ENCODE measurements at places on chromosomes 11 and 22.

DNA sequence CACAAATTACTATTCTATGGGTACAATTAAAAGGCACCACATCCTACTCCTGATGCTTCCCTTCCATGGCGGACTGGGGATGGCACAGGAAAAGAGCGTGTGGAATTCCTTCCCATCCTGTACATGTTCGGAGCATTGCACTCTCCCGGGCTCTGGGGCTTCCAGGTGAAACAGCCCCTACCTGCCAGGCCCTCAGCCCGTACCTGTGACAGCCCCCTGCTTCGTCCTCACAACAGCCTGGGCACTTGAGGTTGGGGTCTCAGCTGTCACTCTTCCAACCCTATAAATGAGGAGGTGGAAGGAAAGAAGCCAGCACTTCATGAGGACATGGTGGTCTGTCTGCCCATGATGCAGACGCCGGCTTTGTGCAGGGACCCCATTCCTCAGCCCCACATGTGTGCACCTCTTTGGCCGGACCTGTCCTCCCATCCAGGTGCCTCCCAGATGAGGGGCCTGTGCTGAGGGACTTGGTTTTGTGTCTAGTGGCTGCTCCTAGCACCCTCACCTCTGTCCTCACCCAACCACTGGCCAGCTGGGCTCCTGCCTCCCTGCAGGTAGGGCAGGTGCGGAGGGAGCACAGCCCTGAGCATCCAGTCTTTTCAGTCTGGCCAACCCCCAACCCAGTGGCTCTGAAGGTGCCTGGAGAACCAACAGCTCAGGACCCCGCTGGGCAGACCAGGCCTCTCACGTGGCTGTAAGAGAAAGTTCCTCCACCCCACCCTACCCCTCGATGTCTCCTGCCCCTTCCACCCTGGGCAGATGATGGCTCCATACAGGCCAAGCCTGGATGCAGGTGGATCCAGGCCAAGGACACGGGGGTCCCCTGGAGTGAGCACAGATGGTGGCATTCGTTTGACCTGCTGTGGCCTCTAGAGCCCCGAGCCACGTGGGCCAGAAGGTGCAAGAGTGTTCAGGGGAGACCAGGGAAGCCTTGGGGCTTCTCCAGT is 23.4 kb upstream of the WNT7B start:
- no peak for DNase-seq

DNA sequence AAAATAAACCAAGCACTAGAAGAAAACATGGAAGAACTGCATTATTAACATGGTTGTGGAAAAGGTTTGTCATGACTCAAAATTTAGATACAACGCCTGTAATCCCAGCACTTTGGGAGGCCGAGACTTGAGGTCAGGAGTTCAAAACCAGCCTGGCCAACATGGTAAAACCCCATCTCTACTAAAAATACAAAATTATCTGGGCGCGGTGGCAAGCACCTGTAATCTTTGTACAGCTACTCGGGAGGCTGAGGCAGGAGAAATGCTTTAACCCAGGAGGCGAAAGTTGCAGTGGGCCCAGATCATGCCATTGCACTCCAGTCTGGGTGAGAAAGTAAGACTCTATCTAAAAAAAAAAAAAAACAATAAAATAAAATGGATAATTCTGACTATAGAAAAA is 23.7 kb downstream of the GNB1L start:
- no peak for DNase-seq

GRCh38 chr11:120425527-120425926 is 86.0 kb upstream of the GRIK4 start:
- DNase-seq, result no peak

- no peak for DNase-seq
Observed at GRCh38 chr22:44622679-44623078, 79.3 kb upstream of the PRR5 start.

- no peak for DNase-seq
Observed at GRCh38 chr22:44399906-44400762, 87.4 kb upstream of the SHISAL1 start.

DNA sequence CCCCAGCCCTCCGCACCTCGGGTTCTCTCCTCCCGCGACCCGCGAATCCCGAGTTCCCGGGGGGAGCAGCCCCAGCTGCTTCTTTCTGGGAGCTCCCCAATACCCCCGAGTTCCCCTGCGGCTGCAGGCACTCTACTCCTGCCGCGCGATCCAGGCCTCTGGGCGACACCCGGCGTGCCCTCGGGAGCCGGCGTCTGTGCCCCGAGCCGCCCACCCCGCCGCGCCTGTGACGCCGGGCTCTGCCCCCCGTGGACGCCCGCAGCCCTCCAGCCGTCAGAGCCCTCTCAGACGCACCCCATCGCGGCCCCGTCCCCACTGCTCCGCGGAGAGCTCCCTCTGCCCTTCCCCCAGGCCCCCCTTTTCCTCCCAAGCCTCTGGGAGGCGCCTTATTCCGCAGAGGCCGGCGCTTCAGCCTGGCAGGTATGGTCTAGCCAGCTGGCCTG is 422 bp downstream of the GLB1L2 start:
- peak; percentile 58 for DNase-seq

DNA sequence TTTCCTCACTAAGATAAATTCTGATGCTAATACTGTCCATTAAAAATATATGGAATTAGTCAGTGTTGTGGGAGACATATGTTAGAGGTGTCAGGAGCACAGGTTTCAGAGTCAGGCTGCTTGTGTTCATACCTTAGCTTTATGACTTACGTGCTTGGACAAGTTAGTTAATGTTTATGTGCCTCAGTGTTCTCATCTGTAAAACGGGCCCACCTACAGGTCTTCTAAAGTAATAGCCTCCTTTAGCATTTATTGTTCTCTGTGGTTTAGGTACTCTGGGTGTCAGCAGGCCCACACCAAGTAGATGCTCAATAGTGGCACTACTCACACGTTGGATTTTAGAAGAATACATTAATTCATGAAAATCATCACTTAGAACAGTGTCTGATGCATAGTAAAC is 308.7 kb upstream of the ZC3H12C start:
- DNase-seq, result no peak

GRCh38 chr11:88188932-88189253 is 13.7 kb upstream of the RAB38 start:
- no peak for DNase-seq

DNA sequence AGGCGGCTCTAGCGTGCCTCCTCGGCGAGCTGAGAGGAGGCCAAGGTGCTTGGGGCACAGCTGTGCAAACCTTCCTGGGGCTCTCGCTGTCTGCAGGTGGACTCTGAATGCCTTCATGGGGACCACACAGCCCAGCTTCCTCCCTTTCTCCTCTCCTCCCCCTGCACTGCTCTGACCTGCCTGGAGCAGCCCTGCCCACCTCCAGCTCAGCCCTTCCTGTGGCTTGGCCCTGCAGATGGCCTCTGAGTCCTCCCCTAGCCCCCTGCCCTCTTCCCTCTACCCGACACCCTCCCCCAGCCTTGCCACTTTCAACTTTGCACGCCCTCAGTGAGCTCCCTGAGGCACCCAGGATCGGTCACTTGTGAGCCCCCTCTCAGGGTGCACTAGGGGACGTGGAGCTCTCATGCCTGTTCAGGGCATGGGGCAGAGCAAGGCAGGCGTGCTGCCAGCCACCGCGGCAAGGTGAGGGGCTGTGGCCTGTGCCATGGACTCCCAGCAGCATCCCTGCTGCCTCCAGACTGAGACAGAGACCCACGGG is 31.4 kb downstream of the PPM1F start:
- no peak for DNase-seq

- peak; percentile 63 for DNase-seq
Observed at GRCh38 chr22:26367402-26368245, 61.4 kb upstream of the ASPHD2 start.

GRCh38 chr22:18110194-18110953 is at the start of gene TUBA8:
Gene TUBA8, plus strand, starts transcription at chr22:18110809. Its CDS starts 57 bp downstream, at chr22:18110866.
- peak; percentile 36 for DNase-seq

- no peak for DNase-seq
Observed at GRCh38 chr22:45098056-45098455, 65.7 kb upstream of the NUP50 start.

DNA sequence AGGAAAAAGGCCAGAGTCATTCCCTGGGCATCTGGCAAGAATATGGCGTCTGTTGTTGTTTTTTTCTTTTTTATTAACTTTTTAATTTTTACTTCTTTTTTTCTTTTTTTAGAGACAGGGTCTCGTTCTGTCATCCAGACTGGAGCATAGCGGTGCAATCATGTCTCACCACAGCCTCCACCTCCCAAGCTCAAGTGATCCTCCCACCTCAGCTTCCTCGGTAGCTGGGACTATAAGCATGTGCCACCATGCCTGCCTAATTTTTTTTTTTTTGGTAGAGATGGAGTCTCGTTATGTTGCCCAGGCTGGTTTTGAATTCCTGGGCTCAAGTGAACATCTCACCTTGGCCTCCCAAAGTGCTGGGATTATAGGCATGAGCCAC is 54.0 kb upstream of the PRDM11 start:
- no peak for DNase-seq

DNA sequence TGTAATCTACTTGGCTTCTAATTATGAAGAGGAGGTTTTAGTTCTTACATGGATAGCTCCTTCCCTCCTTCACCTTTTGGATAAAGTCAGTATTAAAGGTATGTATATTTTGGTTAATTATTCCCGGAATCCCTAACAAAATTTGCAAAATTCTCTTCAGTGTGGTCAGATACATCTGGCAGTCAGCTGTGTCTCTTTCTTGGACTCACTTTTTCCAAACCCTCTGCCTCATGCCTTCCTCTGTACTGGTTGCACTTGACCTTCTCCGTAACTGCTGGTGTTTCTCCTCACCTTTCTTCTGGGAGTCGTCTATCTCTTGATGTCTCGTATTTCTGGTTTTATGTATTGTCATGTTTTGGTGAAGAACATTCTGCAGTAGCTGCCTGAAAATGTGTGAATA is 62.5 kb downstream of the PPP6R3 start:
- no peak for DNase-seq

DNA sequence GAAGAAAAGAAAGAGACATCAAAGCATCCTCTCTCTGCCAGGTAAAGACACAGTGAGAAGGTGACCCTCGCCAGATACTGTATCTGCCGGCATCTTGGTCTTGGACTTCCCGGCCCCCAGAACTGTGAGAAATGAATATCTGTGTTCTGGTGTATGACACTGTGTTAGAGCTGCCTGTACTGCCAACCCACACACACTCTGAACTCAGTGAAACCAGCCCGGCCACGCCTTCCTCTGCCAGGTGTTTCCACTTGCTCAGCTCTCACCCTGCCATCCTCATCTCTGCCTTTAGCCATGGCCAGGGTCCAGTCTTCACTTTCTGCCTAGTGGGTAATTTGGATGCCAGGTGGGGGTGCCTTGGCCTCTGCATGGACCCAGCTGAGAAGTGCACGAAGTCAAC is 24.0 kb downstream of the CBX7 start:
- no peak for DNase-seq

- no peak for DNase-seq
Observed at GRCh38 chr11:64626637-64627036, 35.6 kb downstream of the SLC22A12 start.

DNA sequence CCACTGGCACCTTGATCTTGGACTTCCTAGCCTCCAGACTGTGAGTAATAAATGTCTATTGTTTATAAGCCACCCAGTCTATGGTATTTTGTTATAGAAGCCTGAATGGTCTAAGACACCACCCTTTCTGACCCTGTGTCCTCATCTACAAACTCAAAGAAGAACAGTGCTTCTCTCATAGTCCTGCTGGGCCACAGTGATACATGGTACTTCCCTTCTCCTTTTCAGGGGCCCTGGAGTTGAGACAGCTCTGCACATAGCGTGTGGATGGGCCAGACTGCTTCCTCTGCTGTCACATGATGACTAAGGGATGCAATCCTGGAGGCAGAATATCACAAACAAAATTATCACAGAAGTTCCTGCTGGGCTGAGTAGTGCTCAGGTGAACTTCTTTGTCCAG is 5.0 kb downstream of the KCNJ11 start:
- DNase-seq, result no peak

GRCh38 chr11:65645710-65646109 is 7.8 kb downstream of the SIPA1 start:
- DNase-seq, result no peak

GRCh38 chr11:34194576-34195335 is 89.3 kb downstream of the NAT10 start:
- no peak for DNase-seq

DNA sequence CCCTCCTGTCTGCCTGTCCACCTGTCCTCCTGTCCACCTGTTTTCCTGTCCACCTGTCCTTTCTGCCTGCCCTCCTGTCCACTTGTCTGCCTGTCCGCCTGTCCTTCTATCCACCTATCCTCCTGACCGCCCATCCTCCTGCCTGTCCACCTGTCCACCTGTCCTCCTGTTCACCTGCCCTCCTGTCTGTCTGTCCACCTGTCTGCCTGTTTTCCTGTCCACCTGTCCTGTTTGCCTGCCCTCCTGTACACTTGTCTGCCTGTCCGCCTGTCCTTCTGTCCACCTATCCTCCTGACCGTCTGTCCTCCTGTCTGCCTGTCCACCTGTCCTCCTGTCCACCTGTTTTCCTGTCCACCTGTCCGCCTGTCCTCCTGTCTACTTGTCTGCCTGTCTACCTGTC is 682.8 kb downstream of the TBC1D22A start:
- DNase-seq, result no peak

- no peak for DNase-seq
Observed at GRCh38 chr11:44803009-44803408, 76.2 kb downstream of the TSPAN18 start.

All from NCI-H345 (cell line).